ENCODE measurements at places on chromosomes 1 and 21. TPM values are rescaled to one million over a fixed set of nuclear protein-coding genes. Genes with fewer than 3 reads are reported as not detected.

C4BPB gene
- total RNA-seq = 3.0 TPM

SPTA1 gene
- not detected for total RNA-seq

PCSK9 gene
- total RNA-seq = not detected

RGS7 gene
- not detected for total RNA-seq

HUNK gene
- total RNA-seq = 0.26 TPM

KCNJ15 gene
- 0.34 TPM for total RNA-seq

UTS2 gene
- total RNA-seq = not detected

DCST2 gene
- 1.2 TPM for total RNA-seq

KCNA3 gene
- total RNA-seq = 82.1 TPM

Data from activated naive CD4-positive, alpha-beta T cell treated with anti-CD3 and anti-CD28 coated beads, Interleukin-2, amount 10 ng/mL, durations not matched to agents 5 hours and 36 hours (primary cell).